ENCODE measurements at places on chromosomes 1 and 21. TPM values are rescaled to one million over a fixed set of nuclear protein-coding genes. Genes with fewer than 3 reads are reported as not detected.

PRAMEF12 gene
- total RNA-seq, result not detected

CNN3 gene
- 38.4 TPM for total RNA-seq

OR2L13 gene
- total RNA-seq, result not detected

CCDC185 gene
- not detected for total RNA-seq

CDC14A gene
- 2.2 TPM for total RNA-seq

SYT11 gene
- total RNA-seq, result 3.4 TPM

All from tracheal epithelial cell (primary cell).